ENCODE measurements at places on chromosomes 3 and 15.

GRCh38 chr3:179450901-179451264 is 387 bp downstream of the GNB4 start:
- no peak for DNase-seq

- no peak for DNase-seq
Observed at GRCh38 chr15:55126111-55126510, 70.6 kb downstream of the RSL24D1 start.

- no peak for DNase-seq
Observed at GRCh38 chr15:96165775-96166174, 164.7 kb upstream of the NR2F2 start.

DNA sequence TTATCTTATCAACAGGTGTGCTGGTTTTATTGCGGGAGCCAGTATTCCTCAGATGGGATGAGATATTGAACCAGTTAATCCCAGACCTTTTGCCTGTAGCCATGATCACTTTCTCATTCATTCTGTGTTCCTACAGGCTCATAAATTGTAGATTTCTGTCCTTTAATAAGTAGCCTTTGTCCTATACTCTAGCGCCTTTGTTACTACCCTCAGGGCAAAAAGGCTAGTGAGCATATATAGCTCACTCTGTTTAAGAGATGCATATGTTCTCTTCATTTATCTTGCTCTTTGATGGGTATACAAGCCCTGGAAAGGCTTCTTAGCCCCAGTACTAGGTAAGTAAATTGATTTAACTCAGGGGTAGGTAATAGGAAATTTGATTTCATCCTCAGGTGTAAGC is 95.1 kb downstream of the OXSM start:
- DNase-seq = no peak

GRCh38 chr3:160464321-160464720 is 14.7 kb upstream of the TRIM59 start:
- peak; percentile 37 for DNase-seq

DNA sequence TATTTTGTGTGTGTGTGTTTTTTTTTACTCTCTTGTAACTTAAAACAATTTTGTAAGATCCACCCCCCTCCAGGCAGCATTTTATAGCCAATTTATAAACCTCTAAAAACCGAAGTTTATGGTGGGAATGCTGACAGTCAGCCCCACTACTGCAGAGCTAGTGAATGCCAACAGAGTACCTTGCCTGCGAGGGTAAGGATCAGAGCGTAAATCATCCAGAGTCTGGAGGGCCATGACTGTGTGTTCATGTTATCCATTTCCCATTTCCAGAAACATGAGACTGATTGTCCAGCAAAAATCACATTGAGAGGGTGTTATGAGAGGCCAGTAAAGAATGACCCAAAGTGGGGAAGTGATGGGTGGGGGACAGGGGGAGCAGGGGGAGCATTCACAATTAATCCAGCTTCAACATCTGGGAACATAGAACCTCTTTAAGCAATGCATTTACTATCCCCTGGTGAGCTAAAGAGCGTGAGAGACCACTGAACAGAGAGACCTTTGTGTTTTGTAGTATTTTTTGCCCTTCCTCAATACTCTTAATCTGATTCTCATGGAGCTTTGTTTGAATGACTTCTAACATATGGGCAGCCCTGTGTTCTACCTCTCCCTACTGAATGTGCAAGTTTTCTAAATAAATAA is 464.5 kb downstream of the RBMS3 start:
- DNase-seq = no peak

DNA sequence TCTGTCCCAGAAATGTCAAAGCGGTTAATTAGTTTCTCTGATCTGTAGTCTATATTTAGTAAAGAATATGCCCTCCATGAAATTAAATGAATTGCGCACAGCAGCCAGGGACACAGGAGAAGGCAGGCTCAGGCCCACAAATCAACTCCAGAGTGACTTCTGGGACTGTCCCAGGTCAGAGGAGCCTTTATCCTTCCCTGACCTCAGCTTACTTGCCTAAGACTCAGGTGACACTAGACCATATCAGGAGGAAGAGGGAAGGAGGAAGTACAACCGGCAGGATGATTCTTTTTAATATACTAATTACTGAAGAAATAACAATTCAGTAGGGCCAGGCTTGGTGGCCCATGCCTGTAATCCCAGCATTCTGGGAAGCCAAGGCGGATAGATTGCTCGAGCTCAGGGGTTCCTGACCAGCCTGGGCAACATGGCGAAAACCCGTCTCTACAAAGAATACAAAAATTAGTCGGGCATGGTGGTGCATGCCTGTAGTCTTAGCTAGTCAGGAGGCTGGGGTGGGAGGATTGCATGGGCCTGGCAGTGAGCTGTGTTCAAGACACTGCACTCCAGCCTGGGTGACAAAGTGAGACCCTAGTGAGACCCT is 1.8 kb upstream of the GPR15 start:
- DNase-seq = no peak

GRCh38 chr3:147049821-147050220 is 356.5 kb downstream of the ZIC4 start:
- DNase-seq = no peak
